Stomach (tissue), 19 donors: ENCODE measurements at places on chromosomes 7 and 10. TPM values are rescaled to one million over a fixed set of nuclear protein-coding genes. Genes with fewer than 3 reads are reported as not detected.
A peak's percentile ranks its signal among the peaks of the same experiment; 100 is the strongest.

Gene NRBF2
- total RNA-seq: 17.1 TPM

Gene NEUROG3
- not detected for total RNA-seq

Gene CHAT
- not detected for total RNA-seq

DNA sequence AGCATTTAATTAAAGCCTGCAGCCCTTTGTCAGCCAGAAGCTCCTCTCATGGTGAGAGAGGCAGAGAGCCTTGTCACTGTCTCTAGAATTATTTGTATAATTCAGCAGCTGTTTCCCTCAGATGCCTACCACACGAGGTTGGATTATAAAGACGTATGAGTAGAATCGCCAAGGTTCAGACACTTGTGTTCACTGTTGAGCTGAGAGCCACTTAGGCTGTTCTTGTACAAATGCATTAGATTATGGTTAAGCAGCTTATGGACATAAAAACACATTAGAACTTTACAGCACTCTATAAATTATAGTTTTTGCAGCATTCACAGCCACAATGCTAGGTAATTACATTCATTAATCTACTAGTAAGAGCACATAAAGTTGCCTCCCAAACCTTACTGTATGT, 282.6 kb downstream of the AUTS2 start:
- DNase-seq: peak; percentile 8
